ENCODE measurements at places on chromosomes 3 and 15.
A peak's percentile ranks its signal among the peaks of the same experiment; 100 is the strongest.

DNA sequence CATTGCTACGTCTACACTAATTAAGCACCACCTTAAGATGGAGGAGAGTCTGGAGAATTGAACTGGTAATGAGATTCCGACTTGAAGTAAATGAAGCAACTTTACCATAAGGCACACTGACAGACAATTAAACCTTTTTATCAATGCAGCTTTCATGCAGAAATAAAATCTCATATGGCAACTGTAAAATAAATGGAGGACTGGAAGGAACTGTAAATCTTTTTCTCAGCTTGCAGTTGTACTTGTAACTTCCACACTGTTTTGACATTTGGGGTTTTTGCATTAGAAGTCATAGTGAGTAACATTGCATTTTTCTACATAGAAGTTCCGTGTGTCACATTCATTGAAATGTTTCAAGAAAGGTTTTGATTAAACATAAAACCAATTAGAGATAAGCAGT is 705.3 kb downstream of the NLGN1 start:
- DNase-seq = no peak

DNA sequence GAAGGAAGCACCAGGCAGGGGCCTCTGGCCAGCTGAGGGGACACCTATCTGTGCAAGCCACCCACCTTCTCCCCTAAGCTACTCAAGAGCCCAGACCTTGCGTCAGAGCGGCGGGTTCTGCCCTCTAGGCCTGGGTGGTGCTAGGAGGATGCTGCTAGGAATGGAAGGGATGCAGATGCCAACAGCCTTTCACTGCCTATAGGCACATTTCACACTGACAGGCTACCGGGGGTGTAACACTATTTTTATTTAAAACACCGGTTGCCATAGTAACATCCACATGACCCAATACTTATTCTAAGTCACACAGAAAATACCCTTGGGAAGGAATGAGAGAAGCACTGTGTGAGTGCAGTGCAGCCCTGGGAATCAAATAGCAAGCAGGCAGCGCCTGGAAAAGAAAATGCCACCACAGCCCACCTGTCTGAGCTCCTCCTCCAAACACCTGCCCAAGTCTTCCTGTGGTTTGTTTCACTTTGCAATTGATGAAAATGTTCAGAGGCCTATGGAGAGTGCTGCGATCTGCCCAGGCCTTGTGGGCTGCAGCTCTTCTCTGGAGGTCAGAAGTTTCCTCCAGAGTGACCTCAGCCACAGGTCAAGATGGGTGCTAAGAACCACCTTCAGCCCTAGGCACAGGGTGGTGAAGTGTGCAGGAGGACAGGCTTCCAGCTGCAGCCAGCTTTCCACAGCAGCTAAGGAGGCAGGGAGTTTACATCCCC is 113.5 kb upstream of the TOPAZ1 start:
- DNase-seq = no peak

- DNase-seq = no peak
Measured at GRCh38 chr3:184786280-184786941, 25.6 kb upstream of the VPS8 start.

GRCh38 chr15:99451484-99451883 is 114.3 kb upstream of the MEF2A start:
- no peak for DNase-seq

DNA sequence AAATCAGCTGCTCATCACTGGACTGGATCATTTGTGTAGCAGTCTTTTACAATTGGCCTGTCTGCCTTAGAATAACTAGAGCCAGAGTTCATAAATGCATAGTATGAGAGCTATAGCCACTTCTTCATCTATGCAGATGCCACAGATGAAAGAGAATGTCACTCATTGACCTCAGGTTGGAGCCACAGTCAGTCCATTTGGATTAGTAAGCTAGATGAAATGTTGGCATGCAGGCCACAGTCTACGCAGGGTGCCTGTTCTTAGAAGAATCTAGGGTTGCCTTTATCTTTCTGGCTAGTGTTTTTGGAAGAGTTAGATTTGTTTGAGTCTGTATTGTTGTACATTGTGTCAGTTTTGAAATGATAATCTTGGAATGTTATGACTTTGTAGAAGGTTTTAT is 25.4 kb upstream of the EDEM1 start:
- no peak for DNase-seq

- DNase-seq = no peak
Measured at GRCh38 chr3:155241579-155241978, 51.9 kb downstream of the STRIT1 start.

DNA sequence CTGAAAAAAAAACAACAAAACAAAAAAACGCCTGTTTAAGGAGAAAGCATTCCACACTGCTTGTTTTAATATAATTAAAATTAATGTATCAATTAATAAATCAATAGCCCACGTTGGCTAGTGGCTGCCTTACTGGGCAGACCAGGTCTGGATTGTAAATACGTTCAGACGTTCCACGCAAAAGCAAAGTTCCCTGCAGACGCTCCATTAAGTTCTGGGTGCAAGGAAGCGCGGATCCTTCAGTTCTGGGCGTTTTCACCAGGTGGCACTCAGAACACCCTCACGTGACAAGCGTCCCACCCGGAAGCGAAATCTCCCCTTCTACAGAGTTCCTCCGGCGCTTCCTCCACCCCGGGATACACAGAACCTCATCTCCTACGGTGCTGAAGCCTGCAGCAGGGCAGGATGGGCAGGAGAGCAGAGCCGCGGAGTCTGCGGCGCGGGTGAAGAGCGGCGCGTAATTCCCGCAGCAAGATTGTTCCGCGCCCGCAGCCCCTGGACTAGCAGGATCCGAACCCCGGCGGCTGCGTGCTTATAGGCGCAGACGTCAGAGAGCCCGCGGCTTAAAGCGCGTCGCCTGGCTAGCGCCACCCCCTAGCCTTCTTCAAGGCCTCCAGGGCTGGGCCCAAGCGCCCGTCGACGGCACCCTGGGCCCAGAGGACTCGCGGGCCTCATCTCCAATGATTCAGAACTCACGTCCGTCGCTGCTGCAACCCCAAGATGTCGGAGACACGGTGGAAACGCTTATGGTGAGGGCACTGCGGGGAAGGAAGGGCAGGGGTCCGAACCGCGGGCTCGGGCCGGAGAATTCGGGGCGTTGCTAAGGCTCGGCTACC is at the start of gene SLC25A38:
Gene SLC25A38, plus strand, starts transcription at position 326 of the 836 bp plus-strand sequence. Its CDS starts 355 bp downstream, at position 681.
- DNase-seq = peak; percentile 41

- DNase-seq = no peak
Measured at GRCh38 chr15:89669941-89670340, 9.2 kb downstream of the PLIN1 start.

GRCh38 chr3:102085431-102086176 is 236.3 kb downstream of the NFKBIZ start:
- DNase-seq = no peak

DNA sequence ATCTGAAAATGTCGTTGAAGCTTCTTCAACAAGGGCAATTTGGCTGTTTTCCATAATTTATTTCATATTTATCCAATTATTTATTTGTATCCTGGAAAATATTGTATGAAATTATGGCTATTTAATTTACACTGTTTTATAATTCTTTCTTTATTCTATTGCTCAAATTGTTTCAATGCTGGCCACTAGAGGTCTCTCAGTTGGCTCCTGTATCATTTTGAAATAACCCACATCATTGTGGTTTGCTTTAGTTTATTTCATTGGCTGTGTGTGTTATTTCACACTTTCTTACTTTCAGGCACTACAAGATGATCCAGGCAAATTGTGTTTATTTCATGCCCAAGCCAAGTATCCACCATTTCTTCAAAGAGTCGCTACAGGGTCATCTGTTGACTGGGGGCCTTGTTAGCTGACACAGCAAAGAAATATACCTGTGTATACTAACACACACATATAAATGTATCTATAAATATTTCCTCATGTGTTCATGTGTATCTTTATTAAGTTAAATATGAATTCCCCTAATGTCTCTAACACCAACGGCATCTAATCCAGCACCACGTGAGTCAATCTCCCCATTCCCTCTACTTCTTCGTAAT is 86.2 kb downstream of the NPAP1 start:
- DNase-seq = no peak

Data from stimulated activated CD8-positive, alpha-beta memory T cell treated with anti-CD3 and anti-CD28 coated beads, Interleukin-4, amount 100 ng/mL, for 4 hours (primary cell).